ENCODE measurements at places on chromosomes 7 and 10. TPM values are rescaled to one million over a fixed set of nuclear protein-coding genes. Genes with fewer than 3 reads are reported as not detected.

GRCh38 chr10:131180740-131181415 lies 130.6 kb downstream of the TCERG1L start:
- DNase-seq, result no peak

DNA sequence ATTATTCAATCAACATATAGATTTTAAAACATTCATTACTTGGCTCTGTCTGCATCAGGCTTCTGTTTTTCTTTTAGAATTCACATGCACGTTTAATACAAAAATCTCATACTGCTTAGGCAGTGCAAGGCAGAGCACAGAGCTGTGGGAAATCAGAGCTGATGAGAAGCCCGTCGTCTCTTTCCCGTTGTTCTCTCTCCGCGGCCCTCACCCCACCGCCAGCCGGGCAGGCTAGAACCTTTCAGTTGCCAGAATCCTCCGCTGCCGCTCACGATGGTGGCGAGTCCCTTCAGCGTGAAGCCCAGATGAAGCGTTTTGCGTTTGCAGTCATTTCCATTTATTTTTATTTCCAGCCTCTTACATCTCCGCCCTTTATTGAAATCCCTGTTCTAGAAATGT lies 648.2 kb downstream of the SDK1 start:
- peak; percentile 3 for DNase-seq

- DNase-seq, result peak; percentile 28
These were observed 58.8 kb upstream of the ABLIM1 start for GRCh38 chr10:114716811-114717404.

DNA sequence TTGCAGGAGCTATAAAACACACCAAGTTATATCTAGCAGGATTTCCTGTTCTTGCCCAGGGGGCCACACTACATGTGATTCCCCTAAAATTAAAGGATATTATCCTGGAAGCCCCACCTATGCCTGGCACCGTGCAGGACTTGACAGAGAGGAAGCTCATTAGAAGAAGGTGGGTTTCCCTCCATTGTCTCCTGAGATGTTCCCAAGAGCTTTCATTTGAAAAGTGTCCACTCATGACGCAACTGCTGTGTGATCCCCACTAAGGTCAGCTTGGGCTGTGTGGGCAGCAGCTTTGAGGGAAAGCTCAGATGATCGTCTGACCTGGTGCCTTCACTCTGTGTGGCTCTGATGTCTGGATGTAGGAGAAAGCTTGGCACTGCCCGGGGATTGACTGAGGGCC lies 53.5 kb downstream of the RAMP3 start:
- no peak for DNase-seq

- DNase-seq, result peak; percentile 34
These were observed 207.2 kb upstream of the SVIL start for GRCh38 chr10:29841724-29842649.

GRCh38 chr7:31017721-31018120 lies 34.4 kb upstream of the ADCYAP1R1 start:
- no peak for DNase-seq

DNA sequence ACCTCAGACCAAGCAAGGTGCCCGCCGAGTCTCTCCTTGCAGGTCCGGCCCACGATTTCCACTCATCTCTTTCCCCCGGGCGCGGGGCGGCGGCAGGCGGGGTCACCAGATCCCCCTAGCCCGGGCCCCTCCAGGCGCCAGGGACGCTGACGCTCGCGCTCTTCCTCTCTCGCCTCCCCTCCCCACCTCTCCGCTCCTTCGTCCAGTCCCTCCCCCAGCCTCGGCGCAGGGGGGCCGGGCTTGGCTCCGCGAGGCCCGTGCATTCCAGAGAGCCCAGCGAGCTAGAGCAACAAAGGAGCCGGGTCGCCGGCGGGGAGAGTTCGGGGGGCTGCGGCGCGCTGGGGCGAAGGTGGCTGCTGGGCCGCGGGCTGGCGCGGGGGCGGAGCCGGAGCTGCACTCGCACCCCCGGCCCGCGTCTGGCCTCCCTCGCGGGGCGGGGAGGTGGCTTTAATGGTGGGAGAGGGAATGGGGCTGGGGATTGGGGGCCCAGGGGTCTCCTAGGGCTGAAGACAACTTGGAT lies at the start of gene SMO:
TSS of gene SMO (plus strand) at position 262 of the 520 bp plus-strand sequence. CDS start 519 bp downstream, outside the sequence.
- DNase-seq, result peak; percentile 39

DNA sequence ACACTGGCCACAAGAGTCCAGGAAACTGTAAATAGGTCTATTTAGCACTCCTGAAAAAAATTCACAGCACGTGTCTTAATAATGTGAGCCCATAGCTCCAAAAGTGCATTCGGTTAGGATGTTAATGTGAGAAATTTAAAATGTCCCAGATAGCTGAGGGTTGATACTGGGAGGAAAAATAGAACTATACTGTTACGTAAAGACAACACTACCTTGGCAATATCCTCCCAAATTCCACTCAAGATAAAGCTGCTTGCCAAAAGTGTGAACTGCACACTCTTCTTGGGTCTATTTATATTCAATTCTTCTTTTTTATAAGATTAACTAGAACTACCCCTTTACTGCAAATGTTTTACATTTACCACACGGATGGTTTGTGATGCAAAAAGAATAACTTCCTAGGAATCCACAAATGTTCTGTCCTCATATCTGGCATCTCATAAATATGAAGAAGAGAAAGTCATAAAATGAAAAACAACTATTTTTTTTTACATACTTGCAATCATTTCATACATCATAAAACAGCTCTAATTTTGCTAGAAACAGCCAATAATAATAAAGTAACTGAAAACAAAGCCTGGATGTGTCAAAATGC lies 10.4 kb downstream of the RAB11FIP2 start:
- DNase-seq, result no peak

GRCh38 chr7:80729591-80730320 lies 91.3 kb downstream of the CD36 start:
- DNase-seq, result peak; percentile 70

- no peak for DNase-seq
These were observed 123.2 kb downstream of the ANK3 start for GRCh38 chr10:60266513-60266912.

DNA sequence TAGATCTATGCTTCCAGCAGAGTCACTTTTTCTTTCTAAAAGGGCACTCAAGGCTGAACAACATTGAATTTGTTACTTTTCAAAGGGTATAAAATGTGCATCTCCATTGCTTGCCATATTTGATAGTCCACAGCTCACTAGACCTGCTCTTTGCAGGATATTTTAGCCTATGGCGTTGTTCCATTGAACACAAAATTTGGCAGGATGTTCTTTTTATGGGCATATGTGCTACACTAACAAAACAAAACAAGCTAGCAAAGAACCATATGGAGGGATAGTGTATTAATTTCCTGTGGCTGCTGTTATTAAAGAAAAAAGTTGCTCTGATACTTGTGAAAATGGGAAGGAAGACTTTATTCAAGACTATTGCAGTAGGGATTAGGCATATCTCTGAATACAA lies 828.7 kb downstream of the TYW1 start:
- no peak for DNase-seq

- DNase-seq, result no peak
These were observed 201.2 kb downstream of the LHFPL3 start for GRCh38 chr7:104529567-104529966.

GRCh38 chr10:93703066-93703465 lies 674 bp upstream of the FRA10AC1 start:
- DNase-seq, result peak; percentile 2

DNA sequence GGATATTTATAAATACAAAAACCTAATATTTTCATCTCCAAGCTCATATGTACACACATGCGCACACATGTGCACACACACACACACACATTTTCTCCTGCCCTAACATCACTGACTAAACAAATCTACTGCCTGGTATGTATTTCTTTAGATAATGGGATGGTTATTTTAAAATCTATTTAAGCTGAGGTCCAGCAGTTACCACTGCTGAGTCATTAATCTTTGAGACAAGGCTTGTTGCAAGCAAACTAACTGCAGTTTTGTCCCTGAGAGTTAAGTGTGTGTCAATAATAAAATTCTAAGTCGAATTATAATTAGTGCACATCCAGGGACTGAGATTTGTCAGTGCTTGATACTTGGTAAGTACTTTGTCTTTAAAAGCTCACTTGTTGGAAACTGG lies 135.1 kb downstream of the VPS50 start:
- DNase-seq, result no peak

- DNase-seq, result no peak
These were observed 40.4 kb upstream of the MGMT start for GRCh38 chr10:129426606-129427005.

DNA sequence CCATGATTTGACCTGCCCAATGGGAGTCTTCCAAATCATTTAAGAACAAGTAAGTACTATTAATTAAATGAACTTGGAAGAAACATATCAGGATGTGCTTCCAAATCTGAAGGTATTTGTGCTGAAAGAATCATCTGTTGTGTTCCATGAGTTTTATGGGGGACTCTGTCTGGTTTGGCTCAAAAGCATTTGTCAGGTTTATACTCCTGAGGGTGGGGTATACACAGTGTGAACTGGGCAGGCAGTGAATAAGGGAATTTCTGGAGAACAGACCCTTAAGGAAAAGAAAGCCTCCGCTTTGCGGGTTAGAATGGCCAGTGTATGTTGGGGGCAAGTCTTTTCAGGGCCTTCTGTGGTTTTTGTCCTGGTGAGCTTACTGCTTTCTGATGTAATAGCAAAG lies 29.9 kb downstream of the TCF7L2 start:
- no peak for DNase-seq

GRCh38 chr10:74262856-74263255 lies 111.8 kb downstream of the ADK start:
- DNase-seq, result no peak

DNA sequence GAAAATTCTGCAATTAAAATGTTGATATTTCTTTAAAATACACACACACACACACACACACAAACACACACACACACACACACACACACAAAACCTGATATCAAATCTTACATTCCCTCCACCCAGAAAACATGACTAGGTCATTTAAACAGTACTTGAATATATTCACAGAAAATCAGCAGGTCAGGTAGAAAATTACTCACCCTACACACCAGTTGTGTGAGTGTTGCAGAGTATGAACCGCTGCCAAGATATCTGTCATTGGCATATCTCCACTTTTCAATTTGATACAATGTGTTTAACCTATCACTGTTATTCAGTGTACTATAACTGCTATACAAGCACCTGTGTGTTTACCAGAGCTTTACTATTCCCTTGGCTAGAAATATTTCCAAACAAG lies 283.6 kb upstream of the LRRTM3 start:
- no peak for DNase-seq

GRCh38 chr10:48448796-48449195 lies 142.3 kb downstream of the MAPK8 start:
- DNase-seq, result peak; percentile 80

The ABHD11 gene
- 14.2 TPM for total RNA-seq

The FBXL13 gene
- total RNA-seq, result 0.36 TPM

The TMEM229A gene
- not detected for total RNA-seq

The ALOX5 gene
- not detected for total RNA-seq

The MBL2 gene
- total RNA-seq, result not detected
